Peyer's patch (tissue), 4 donors: ENCODE measurements at places on chromosomes 11 and 22.

DNA sequence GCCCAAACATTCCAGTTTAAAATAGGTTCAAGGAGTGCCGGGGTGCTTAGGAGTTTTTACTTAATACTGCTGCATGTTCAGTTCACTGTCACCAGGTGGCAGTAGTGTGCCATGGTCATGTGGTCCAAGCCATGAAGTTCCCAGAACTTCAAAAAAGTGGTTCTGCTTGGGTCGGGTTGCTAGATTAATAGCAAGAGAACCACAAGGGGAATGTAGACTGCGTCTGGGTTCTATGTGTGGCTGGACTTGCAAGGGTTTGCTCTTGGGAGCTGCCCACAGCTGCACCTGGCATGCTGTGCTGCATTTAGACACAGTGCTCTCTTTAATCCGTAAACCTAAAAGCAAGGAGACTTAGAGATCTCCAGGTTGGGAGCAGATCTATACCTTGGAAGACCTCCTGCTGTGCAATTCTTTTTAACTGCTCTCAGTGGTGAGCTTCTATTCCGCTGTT, 6.5 kb upstream of the SPON1 start:
- no peak for DNase-seq

DNA sequence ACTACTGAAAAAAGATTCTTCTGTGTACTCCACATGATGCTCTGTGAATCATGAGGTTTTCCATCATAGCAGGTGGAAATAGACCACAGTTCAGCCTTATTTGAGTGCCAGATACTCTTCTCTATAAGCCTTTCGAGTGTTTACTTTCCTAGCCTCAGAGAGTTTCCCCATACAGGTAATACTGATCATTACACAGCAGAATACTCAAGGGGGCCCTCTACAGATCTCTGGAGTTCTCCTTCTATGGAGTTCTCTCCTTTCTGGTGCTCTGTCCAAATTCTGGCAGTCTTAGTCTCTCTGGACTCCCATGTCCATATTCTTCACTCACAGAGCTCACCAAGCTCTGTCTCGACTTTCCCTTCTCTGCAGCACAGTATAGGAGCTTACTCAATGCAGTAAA, 175.7 kb upstream of the CARD18 start:
- no peak for DNase-seq

DNA sequence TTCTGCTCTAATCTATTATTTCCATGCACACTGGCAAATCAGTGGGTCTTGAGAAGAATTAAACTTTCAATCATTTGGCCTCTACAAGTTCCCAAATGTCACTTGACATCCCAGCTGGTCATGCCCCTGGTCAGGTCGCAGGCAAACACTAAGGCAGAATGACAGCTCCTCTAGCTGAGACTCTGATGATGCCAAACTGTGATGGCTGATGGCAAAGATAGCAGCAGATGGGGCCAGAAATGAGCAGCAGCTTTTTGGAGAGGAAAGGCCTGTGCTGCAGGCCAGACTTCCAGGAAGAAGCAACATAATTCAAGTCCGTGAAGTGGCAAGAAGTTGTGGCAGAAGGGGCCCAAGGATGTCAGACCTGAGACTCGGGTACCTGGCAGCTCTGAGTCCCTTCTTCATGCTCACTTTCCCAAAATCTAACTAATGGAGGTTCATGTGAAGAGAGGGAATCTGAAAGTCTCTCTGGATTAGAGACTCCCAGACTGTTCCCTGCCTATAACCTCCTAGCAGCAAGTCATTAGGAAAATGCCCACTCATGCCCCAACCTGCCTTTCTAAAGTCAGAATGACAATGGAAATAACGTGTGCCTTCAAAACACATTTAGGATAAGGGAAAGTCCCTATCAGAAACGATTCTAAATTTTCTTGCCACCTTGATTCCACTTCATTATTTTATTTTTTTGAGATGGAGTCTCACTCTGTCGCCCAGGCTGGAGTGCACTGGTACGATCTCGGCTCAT, 9.4 kb upstream of the PMM1 start:
- no peak for DNase-seq

- no peak for DNase-seq
These were observed 1400.8 kb upstream of the TENM4 start for GRCh38 chr11:80841675-80842074.

- peak; percentile 55 for DNase-seq
These were observed 26.0 kb downstream of the BCL2L13 start for GRCh38 chr22:17664414-17665055.

DNA sequence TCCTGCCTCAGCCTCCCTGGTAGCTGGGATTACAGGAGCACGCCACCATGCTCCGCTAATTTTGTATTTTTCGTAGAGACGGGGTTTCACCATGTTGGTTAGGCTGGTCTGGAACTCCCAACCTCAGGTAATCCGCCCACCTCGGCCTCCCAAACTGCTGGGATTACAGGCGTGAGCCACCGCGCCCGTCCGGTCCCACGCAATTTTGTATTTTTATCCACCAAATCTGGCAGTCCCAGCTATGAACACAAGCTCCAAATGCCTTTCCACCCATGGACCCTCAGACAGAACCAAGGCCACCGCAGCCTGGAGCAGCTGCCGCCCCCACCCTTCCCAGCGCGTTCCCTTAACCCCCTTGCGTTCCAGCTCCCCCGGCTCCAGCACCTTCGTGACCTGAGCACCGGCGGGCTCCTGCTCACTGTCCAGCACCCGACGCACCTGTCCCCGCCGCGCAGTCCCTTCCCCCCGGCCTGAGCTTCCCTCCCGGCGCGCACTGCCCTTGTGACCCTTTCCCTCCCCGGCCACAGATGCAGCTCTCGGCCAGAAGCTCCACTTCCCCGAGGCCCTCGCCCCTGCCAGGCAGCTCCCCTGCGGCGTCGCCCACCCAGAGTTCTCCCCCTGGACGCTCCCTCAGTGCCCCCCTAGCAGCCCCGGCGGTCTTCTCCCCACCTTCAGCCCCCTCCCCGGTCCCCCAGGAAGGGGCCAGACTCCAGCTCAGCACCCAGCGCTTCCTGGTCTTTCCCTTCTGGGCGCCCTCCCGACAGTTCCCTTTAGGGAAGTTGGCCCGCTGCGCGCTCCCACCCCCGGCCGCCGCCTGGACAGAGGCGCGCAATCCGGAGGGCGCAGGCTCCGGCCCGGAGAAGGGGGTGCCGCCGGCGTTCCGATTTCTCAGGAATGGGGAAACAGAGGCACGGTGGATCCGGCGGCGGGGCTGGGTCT, 5.6 kb upstream of the ZBED4 start:
- DNase-seq, result no peak

DNA sequence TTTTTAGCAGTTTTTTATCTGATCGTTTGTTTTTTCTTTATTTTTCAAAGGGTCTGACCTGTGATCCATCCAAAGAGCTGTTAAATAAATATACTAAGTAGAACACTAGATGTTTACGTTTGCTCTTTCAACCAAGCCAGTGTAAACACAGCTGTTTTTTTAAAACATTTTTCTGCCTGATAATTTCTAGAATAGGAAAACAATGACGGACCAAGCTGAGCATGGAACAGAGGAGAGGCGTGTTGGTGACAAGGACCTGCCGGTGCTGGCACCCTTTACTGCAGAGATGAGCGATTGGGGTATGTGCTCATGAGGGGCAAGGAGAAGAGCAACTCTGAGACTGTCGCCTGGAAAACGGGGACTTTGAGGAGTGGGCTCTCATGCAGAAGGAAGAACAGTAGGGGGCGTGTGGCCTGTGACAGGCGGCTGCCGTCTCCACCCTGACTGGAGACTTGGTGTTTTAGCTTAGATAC, 28.6 kb upstream of the PANX2 start:
- no peak for DNase-seq

DNA sequence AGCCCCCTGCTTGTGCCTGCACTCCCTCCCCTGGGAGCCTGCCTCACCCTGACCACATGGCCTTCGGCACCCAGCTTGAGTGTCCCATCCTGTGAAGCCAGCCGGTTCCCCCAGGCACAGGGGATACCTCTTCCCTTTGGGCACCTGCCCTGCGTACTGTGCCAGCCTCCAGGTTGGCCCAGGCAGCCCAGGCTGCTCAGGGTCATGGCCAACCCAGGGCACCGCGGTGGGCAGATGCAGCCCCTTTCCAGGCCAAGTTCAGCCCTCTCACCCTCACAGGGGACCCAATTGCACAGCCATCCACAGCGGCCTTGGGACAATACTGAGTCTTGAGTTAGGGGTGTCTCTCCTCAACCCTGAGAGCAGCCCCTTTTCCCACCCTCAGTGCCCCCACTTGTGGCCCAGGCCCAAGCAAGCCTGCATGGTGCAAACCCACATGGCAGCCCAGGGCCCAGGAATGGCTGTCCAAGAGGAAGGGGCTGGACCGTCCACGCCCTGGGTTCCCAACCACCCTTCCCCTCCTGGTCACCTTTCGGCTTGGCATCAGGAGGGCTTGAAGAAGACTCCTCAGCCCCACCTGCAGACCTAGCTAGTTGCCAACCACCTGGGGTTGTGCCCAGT, 87.7 kb downstream of the CDKN1C start:
- DNase-seq, result no peak

- no peak for DNase-seq
These were observed 100.0 kb upstream of the SOX6 start for GRCh38 chr11:16456366-16456765.

DNA sequence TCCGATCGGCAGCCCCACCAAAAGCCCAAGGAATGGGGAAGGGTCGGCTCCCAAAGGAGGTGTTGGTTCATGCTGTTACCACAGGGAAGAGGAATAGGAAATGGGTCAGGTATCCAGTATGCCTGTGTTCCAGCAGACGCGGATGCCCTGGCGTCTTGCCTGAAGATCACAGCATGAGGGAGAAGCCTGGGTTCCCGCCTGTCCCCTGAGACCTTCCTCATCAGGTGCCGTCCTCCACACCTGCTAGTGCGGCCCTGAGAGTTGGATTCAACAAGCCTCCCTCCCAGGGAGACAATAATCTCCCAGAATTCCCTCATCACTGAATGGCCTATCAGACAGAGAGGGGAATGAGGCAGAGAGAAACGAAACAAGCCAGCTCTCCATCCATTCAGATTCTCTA, 92.2 kb downstream of the SPATA19 start:
- no peak for DNase-seq

DNA sequence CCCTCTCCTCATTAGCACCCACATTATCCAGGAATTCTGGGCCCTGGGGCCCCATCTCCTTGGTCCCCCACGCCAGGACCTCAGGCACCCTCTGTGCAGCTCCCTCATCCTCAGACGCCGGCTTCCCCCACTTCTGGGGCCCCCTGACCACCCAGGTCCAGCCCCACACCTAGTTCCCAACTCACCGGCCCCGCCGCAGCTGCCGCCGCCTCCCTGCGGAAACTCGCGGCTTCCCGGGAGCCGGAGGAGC, at the start of gene PCSK7:
Gene PCSK7, minus strand, starts transcription at position 232 of the 250 bp plus-strand sequence. CDS start 2,229 bp downstream, outside the sequence.
- DNase-seq, result peak; percentile 90

DNA sequence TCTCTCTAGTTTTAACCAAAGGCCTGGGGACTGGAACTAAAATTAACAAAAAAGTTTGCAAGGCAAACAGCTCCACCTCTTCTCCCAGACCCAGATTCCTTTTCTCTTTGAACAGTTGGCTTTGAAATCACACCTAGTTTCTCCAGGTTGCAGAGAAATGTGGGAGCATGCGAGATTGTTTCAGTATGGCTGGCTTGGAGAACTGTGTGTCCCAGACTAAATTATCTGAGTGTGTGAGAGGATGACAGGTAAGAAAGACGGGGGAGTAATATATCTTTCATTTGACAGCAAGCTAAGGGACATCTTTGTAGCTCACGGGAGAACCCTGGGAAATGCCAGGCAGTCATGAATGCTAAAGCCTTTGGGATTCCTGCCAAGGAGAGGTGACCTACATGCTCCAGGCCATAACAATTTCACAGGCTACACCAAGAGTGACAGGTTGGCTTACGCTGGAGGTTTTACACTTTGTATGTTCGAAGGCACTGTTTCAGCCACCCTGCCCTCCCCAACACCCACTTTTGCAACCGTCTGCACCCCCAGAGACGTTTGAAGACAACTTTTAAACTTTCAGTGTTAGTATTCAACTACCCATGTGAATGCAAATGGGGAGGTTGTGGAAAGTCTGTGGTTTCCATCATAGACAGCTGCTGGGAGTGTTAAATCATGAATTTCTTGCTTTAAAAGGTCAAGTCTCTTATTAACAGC, 109.3 kb upstream of the SNX19 start:
- no peak for DNase-seq

DNA sequence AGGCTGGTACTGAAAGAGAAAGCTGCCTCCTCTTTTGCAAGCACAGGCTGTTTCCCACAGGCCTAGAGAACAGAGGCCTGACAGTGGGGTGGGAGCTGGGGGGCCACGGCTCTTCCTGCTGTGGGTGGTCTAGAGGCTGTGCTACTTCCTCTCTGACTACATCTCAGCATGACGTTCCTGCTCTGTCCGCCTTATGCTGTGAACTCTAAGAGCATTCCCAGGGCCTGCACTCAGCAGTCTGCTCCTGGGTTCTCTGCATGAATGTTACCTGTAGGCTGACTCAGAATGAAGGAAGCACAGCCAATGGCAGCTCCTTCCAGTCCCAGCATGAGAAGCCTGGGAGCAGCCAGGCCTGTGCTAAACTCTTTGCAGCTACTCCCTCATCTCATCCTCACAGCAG, 534.3 kb downstream of the NTM start:
- no peak for DNase-seq

GRCh38 chr11:128686745-128687177, 7.1 kb upstream of the FLI1 start:
- peak; percentile 61 for DNase-seq

DNA sequence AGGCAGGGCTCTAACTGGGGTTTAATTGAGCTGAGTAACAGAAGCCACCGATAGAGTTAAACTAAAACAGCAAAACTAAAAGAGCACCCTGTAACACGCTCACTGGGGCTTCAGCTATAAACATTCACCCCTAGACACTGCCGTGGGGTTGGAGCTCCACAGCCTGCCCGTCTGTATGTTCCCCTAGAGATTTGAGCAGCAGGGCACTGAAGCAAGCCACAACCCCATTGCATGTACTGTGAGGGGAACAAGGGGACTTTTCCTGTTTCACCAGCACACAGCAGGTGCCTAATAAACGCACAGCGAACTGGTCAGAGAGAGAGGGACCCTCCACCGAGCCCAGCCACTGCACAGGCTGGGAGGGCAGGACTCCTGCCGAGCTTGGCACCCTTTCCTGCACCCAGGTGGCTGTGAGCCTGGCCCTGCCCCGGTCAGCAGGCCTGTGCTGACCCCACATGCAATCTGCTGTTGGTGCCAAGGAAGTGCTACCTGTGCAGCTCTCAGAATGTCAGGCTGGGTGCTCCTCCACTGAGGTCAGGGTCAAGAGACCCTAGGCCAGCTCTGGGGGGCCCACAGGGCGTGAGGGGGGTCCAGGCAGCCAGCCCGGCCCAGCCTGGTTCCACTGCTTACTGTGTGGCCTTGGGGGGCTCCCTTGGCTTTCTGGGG, 31.9 kb downstream of the RTN4R start:
- DNase-seq, result no peak

DNA sequence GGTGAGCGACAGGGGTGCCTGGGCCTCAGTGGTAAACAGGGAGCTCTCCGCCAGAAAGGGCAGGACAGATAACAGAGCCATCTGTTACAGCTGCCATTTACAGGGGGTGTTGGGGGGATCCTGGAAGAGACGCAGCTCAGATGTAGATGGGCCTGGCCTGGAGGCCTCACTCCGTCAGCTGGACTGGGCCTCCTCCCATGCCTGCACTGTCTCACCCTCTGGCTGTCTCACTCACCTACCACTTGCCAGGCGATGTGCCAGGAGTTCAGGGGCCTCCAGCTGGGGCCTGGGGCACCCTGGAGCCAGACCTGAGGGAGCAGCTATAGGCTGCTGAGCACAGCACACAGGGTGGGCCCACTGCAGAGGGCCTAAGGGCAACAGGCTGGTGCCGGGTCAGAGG, 16.3 kb upstream of the SUSD2 start:
- DNase-seq, result no peak

- no peak for DNase-seq
These were observed 350.7 kb upstream of the NARS2 start for GRCh38 chr11:78925387-78925786.
